Thoracic aorta (tissue), 2 donors: ENCODE measurements at places on chromosomes 1 and 21.

GRCh38 chr21:37986751-37987399 is 70.6 kb upstream of the KCNJ6 start:
- H3K27ac ChIP-seq, result no peak overlapping the region
- H3K4me1 ChIP-seq, result no peaks in the 10 kb centered on the region
- no peaks in the 10 kb centered on the region for H3K36me3 ChIP-seq
- H3K4me3 ChIP-seq, result no peak overlapping the region
- DNase-seq, result no peak
- no peaks in the 10 kb centered on the region for H3K27me3 ChIP-seq

GRCh38 chr1:99619583-99619982 is 26.3 kb upstream of the PALMD start:
- DNase-seq, result no peak
- H3K27me3 ChIP-seq, result no peaks in the 10 kb centered on the region
- no peak overlapping the region for H3K4me3 ChIP-seq
- H3K36me3 ChIP-seq, result no peaks in the 10 kb centered on the region
- no peak overlapping the region for H3K27ac ChIP-seq

DNA sequence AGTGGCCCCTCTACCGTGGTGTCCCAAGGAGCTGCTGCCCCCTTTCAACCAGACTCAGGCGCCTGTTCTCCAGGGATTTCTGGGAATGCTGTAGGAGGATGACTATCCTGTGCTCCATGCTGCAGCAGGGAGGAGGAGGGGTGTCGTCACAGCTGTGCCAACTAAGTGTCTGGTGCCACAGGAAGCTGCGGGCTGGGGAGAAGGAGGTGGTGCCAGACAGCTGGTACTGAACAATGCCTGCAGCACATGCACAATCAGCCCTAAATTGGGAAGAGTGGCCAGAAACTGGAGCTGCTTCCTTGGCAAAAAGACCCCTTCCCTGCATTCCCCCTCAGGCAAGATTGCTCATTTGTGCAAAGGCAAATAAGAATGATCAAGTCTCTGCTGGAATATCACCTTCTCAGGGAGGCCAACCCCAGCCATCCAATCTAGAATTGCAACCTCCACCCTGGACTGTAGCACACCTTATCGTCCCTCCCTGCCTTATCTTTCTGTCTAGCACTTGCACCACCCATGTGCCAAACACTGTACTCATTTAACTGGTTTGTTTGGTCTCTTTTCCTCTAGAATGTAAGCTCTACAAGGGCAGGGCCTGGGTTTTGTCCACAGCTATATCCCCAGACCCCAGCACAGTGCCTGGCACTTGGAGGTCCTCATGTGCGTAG is 33.3 kb downstream of the LAMB3 start:
- H3K4me3 ChIP-seq, result no peak overlapping the region
- no peak for DNase-seq
- H3K4me1 ChIP-seq, result no peaks in the 10 kb centered on the region
- H3K27me3 ChIP-seq, result no peaks in the 10 kb centered on the region
- H3K36me3 ChIP-seq, result no peaks in the 10 kb centered on the region

DNA sequence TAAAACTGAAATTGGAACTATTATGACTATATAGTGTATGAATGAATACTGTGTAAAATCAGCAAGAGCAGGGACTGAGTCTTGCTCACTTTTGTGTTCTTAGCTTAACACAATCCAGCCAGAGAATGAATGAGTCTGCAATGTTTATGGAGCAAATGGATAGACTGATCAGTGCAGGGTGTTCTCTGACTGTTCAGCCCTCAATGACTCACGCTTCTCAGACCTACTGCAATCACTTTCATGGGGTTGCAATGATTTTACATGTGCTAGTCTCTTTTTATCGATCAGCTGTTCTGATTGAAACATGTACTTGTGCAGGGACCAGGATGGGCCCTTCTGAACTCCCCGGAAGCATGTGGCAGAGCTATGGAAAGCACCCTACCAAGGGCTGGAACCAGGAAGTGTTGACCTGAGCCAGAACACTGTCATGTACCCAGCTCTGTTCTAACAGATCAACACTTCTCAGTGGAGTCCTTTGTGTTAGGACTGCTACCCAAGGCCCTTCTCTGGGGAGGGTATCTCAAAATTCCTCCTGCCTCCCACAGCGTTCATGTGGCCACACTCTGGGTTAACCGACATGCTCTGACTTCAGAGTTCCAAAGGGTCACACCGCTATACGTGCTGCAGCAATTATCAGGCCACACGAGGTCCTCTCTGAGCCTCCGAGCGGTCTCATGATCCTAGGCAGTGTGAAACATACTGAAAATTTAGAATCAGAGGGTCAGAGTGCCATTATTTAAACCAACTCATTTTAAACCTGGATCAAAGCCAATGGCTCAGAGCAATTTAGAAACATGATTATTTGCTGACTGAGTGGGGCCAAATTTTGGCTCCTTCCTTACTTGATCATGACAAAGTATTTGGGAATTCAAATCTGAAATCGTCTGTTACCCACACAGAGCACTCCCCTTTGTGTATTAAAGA is 35.2 kb downstream of the GRIK1 start:
- no peaks in the 10 kb centered on the region for H3K4me1 ChIP-seq
- no peaks in the 10 kb centered on the region for H3K36me3 ChIP-seq
- no peaks in the 10 kb centered on the region for H3K27me3 ChIP-seq
- no peak for DNase-seq

- no peak for DNase-seq
- H3K4me1 ChIP-seq, result no peaks in the 10 kb centered on the region
- no peak overlapping the region for H3K4me3 ChIP-seq
- no peaks in the 10 kb centered on the region for H3K27me3 ChIP-seq
- no peaks in the 10 kb centered on the region for H3K36me3 ChIP-seq
Measured at GRCh38 chr1:198550941-198551524, 10.6 kb upstream of the ATP6V1G3 start.

DNA sequence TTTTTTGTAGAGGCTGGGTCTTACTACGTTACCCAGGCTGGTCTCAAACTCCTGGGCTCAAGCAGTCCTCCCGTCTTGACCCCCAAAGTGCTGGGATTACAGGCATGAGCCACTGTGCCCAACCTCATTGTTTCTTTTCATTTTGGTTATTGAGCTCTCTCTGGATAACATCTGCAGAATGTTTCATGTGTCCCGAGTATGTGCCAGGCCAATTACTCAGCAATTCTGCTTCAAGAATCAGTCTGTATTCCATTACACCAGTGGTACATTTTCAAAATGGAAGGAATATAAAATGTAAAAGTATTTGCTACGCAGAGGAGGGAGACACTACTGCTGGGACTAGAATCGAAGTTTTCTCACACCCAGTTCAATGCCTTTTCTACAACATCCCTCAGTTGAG is 1.7 kb upstream of the ELOA start:
- no peak for DNase-seq
- no peaks in the 10 kb centered on the region for H3K27me3 ChIP-seq
- peaks cover 11% of the 10 kb centered on the region for H3K4me1 ChIP-seq
- no peak overlapping the region for H3K27ac ChIP-seq
- H3K4me3 ChIP-seq, result no peak overlapping the region

GRCh38 chr1:110155878-110156522 is 5.7 kb downstream of the SLC6A17 start:
- no peak overlapping the region for H3K4me3 ChIP-seq
- no peaks in the 10 kb centered on the region for H3K27me3 ChIP-seq
- peaks cover 3% of the 10 kb centered on the region for H3K4me1 ChIP-seq
- H3K36me3 ChIP-seq, result no peaks in the 10 kb centered on the region
- H3K27ac ChIP-seq, result no peak overlapping the region
- DNase-seq, result no peak

DNA sequence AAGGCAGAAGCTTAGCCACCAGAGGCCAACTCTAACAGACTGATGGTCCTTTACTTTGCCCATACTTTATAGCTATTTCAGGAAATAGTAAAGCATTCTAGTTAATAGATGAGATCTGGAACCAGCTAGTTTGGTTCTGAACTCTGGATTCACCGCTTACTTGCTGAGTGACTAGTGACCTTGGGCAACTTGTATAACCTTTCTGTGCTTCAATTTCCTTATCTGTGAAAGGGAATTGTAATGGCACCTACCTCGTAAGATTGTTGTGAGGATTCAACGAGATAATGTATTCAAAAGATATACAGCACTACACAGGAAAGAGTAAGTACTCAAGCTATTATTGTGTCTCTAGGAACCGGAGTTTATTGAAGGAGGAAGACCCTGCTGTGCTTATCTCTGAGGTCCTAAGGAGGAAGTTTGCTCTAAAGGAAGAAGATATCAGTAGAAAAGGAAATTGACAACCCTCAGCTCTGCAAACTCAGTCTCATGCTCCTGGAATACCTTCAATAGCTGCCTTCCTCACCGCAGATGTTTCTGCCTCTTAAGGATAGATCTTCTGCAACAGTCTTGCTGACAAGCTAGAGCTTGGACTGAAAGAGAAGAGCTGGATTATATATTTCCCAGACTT is 11.9 kb downstream of the MTFR1L start:
- H3K36me3 ChIP-seq, result peaks cover 65% of the 10 kb centered on the region
- H3K4me1 ChIP-seq, result no peaks in the 10 kb centered on the region
- H3K27ac ChIP-seq, result no peak overlapping the region

DNA sequence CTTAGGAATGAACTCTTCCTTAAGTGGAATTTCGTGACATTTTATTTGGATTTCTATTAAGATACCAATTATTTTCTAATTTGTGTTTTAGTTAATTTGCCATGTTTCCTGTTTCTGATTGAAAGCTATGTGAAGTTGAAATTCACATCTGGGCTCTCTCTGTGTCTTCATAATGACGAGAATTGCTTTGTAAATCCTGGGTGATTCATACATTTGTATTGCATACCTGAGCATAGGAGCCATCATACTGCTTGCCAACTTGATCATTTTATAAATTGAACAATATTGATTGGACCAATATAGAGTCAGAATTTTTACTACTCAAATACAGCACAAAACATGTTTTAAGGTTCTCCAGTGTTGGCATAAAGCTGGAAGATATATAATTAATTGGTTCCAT is 817.9 kb downstream of the BRINP3 start:
- H3K4me3 ChIP-seq, result no peak overlapping the region
- no peaks in the 10 kb centered on the region for H3K27me3 ChIP-seq
- no peaks in the 10 kb centered on the region for H3K36me3 ChIP-seq
- no peaks in the 10 kb centered on the region for H3K4me1 ChIP-seq
- no peak overlapping the region for H3K27ac ChIP-seq

GRCh38 chr1:237098541-237098940 is 56.6 kb downstream of the RYR2 start:
- peaks cover 31% of the 10 kb centered on the region for H3K4me1 ChIP-seq
- H3K27ac ChIP-seq, result no peak overlapping the region
- no peak overlapping the region for H3K4me3 ChIP-seq
- no peaks in the 10 kb centered on the region for H3K27me3 ChIP-seq
- DNase-seq, result no peak

GRCh38 chr1:25608488-25609178 is 8.0 kb upstream of the MAN1C1 start:
- no peaks in the 10 kb centered on the region for H3K4me1 ChIP-seq
- no peak overlapping the region for H3K27ac ChIP-seq
- H3K27me3 ChIP-seq, result no peaks in the 10 kb centered on the region

- no peaks in the 10 kb centered on the region for H3K27me3 ChIP-seq
- H3K27ac ChIP-seq, result no peak overlapping the region
- no peak for DNase-seq
- no peaks in the 10 kb centered on the region for H3K4me1 ChIP-seq
- H3K36me3 ChIP-seq, result no peaks in the 10 kb centered on the region
- H3K4me3 ChIP-seq, result no peak overlapping the region
Measured at GRCh38 chr1:86825319-86825718, 88.6 kb downstream of the SELENOF start.

GRCh38 chr1:32813941-32814739 is 3.0 kb downstream of the YARS1 start:
- peaks cover 44% of the 10 kb centered on the region for H3K4me1 ChIP-seq
- no peaks in the 10 kb centered on the region for H3K27me3 ChIP-seq
- peak overlapping the region; percentile 7 for H3K27ac ChIP-seq
- peaks cover 7% of the 10 kb centered on the region for H3K36me3 ChIP-seq
- DNase-seq, result no peak

DNA sequence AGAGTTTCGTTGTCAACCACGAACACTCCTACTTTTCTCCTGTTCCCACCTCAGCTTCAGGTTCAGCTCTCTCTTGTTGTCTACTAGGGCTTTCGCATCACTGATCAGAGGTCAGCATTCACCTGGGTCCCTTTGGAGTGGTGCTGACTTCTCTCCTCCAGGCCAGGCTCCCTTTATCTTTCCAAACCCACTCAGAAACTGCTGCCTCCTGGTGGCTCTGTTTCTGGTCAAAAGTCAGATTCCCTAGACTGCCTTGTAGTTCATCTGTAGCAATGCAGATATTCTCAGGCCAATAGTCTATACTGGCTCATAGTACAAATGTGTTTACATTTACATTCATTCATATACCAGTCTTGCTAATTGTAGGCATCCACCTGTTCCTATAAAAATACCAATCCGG is 6.4 kb upstream of the ERI3 start:
- no peak for DNase-seq
- H3K27ac ChIP-seq, result no peak overlapping the region
- H3K27me3 ChIP-seq, result no peaks in the 10 kb centered on the region
- H3K4me1 ChIP-seq, result no peaks in the 10 kb centered on the region
- H3K36me3 ChIP-seq, result no peaks in the 10 kb centered on the region

DNA sequence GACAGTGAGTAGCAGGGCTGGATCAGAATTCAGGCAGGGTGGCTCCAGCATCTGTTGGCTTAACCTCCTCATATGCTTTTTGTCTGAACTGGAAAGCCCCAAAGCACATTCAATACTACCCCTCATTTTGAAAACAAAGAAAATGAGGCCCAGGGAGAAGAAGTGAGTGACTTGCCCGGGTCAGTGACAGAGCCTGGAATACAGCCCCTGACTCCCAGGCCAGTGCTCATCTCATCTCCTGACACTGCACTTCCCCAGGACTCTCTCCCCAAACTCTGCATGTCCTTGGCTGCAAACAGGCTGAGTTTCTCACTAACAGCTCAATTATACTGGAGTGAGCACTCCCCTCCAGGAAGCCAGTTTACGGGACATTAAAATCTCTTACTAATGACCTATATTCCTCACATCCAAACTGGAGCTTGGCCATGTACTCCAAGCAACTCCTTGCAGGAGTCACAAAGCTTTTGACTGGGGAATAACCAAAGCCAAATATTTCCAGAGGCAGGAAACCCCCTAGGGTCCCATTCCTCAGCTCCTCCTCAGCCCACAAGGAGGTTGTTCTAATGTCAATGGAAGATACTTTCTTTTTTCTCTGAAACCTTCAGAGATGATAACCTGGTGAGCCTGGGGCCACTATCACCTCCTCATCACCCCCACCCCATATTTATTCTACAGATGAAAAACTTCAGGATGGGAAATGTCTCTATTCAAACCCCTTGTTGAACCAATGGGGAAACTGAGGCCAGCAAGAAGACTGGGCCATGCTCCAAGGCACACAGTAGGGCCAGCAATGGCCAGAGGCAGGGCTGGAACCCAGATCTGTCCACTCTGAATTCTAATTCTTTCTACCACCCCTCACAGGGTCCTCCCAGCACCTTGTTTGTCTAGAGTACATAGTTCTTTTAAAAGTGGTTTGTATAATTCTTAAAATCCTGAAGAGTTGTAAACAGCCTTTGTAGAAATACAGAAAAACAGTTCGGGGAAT is 127.0 kb downstream of the PLPP3 start:
- no peak for DNase-seq
- H3K27me3 ChIP-seq, result no peaks in the 10 kb centered on the region
- no peaks in the 10 kb centered on the region for H3K36me3 ChIP-seq
- no peak overlapping the region for H3K4me3 ChIP-seq

- DNase-seq, result no peak
- H3K4me1 ChIP-seq, result peaks cover 9% of the 10 kb centered on the region
- H3K27me3 ChIP-seq, result no peaks in the 10 kb centered on the region
- H3K4me3 ChIP-seq, result peak within 1 kb of the TSS; percentile 39
- H3K27ac ChIP-seq, result no peak within 1 kb of the TSS
Measured at GRCh38 chr1:20588634-20589225, at the start of gene CDA. TSS of gene CDA (plus strand) at chr1:20589097. CDS start at chr1:20589130, 33 bp downstream.

- no peak for DNase-seq
- H3K27ac ChIP-seq, result no peak overlapping the region
- H3K4me1 ChIP-seq, result peaks cover 12% of the 10 kb centered on the region
- no peaks in the 10 kb centered on the region for H3K27me3 ChIP-seq
- H3K4me3 ChIP-seq, result peak overlapping the region; percentile 5
- H3K36me3 ChIP-seq, result no peaks in the 10 kb centered on the region
Measured at GRCh38 chr21:42063191-42063570, 7.9 kb upstream of the UMODL1 start.
